ENCODE measurements at places on chromosomes 1 and 21. TPM values are rescaled to one million over a fixed set of nuclear protein-coding genes. Genes with fewer than 3 reads are reported as not detected.

DNA sequence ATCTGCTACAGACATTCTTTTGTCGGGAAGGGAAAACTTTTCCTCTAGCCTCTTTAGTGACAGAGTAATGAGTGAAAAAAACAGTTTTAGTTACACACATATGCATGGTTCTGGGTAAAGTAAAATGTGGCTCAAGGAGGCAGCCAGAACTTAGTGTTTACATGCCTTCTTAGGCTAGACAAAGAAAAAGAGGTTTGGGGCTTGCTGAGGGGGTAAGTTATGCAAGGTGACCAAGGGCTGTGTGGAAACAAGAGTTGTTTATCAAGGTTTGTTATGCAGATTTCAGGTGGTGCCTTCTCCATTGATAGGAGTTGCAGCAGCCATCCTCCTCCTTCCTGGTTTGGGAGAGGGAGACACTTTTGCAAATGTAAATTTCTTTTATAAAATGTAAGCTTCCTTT is 66.5 kb upstream of the RAB3GAP2 start:
- no peak for DNase-seq

The TMEM61 gene
- not detected for total RNA-seq

The DMBX1 gene
- not detected for total RNA-seq

The OR10J1 gene
- total RNA-seq: not detected

GRCh38 chr1:214321705-214322453 is 40.9 kb downstream of the SMYD2 start:
- no peak for DNase-seq

- no peak for DNase-seq
These were observed 62.5 kb upstream of the TARBP1 start for GRCh38 chr1:234541286-234541975.

DNA sequence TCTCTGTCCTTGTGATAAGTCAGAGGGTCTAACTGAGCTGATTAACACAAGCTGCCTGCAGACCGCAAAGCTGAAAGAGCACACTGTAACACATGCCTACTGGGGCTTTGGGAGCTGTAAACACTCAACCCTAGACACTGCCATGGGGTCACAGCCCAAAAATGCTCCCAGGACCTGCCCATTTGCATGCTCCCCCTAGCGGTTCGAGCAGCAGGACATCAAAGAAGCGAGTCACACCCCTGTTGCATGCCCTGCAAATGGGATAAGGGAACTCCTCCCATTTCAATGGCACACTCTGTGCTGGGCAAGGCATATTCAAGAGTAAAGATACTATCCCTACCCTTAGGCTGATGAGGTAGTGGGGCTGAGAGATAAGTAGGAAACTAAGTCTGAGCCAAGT is 22.8 kb downstream of the LCE3E start:
- DNase-seq: no peak

DNA sequence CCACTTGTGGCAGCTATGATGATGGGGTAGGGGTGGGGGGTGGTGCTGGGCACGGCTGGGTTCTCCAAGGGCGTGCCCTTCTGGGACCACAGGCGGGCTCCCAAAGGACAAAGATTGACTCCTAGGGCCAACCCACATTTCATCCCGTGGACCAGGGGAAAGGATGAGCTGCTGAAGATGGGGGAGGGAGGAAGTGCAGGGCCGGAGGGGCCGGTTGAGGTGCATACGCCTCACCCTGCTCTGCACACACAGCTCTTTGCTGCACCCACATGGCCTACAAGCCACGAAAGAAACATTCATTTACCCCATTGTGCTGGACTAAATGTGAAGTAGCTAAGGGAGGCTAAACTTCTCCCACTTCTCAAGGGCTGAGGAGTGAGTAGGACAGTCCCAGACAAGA is 34.2 kb upstream of the GNPAT start:
- no peak for DNase-seq

GRCh38 chr1:207797229-207797973 is 45.5 kb downstream of the CD46 start:
- peak; percentile 86 for DNase-seq

- no peak for DNase-seq
These were observed 531.9 kb upstream of the CAMK1G start for GRCh38 chr1:209051570-209051969.
